Heart right ventricle (tissue), 16 donors: ENCODE measurements at places on chromosomes 5 and 9. TPM values are rescaled to one million over a fixed set of nuclear protein-coding genes. Genes with fewer than 3 reads are reported as not detected.

DNA sequence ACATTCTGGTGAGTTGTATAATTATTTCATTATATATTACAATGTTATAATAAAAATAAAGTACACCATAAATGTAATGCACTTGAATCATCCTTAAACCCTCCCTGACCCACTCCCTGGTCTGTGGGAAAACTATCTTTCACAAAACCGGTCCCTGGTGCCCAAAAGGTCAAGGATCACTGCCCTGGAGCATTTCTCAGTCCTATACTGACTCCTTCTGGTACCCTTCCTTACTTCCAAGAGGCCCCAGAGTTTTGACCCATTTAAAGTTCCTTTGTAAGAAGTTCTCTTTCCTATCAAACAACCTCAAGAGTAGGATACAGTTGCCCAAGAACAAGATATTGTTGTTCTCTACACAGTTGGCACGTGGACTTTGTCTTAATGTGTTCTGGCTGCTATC, 88.9 kb upstream of the TRPM3 start:
- DNase-seq: no peak
- no peak overlapping the region for H3K4me3 ChIP-seq
- H3K4me1 ChIP-seq: no peaks in the 10 kb centered on the region
- no peak overlapping the region for H3K27ac ChIP-seq

DNA sequence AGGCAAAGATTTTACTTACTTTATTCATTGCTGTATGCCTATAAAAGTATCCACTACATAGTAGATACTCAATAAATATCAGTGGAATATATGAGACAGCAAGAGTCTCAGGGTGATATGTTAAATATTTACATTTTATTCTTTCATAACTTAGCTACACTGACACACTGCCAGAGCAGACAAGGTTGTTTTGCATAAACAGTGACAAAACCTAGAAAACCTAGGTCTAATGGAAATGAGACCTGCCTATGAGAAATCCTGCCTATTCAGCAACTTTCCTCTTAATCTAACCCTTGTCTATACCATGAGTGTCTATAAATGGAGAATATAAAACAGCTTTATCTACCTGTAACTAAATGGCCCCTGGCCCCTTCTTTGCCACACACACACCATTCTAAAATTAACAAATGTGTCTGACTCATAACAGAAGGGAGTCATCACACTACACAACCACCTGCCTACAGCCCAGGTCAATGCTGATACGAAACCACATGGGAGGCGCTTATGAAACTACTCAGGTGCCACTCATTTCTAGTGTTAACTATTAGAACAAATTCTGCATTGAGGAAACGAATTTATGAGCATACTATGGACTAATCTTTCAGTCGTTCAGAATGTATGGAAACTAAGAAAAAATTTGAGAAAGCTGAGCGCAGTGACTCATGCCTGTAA, 60.3 kb downstream of the UBAP2 start:
- no peak overlapping the region for H3K27ac ChIP-seq
- no peak overlapping the region for H3K4me3 ChIP-seq
- no peaks in the 10 kb centered on the region for H3K27me3 ChIP-seq
- no peaks in the 10 kb centered on the region for H3K4me1 ChIP-seq
- DNase-seq: no peak
- peaks cover 57% of the 10 kb centered on the region for H3K36me3 ChIP-seq

- H3K27ac ChIP-seq: no peak overlapping the region
- peaks cover 3% of the 10 kb centered on the region for H3K4me1 ChIP-seq
- no peak for DNase-seq
- H3K36me3 ChIP-seq: no peaks in the 10 kb centered on the region
- no peaks in the 10 kb centered on the region for H3K27me3 ChIP-seq
- H3K4me3 ChIP-seq: no peak overlapping the region
Observed at GRCh38 chr5:24643880-24644279, 898 bp downstream of the CDH10 start.

GRCh38 chr5:176396330-176396729, 7.8 kb downstream of the HIGD2A start:
- H3K27ac ChIP-seq: no peak overlapping the region
- no peak overlapping the region for H3K4me3 ChIP-seq
- H3K4me1 ChIP-seq: peaks cover 7% of the 10 kb centered on the region
- no peaks in the 10 kb centered on the region for H3K36me3 ChIP-seq

DNA sequence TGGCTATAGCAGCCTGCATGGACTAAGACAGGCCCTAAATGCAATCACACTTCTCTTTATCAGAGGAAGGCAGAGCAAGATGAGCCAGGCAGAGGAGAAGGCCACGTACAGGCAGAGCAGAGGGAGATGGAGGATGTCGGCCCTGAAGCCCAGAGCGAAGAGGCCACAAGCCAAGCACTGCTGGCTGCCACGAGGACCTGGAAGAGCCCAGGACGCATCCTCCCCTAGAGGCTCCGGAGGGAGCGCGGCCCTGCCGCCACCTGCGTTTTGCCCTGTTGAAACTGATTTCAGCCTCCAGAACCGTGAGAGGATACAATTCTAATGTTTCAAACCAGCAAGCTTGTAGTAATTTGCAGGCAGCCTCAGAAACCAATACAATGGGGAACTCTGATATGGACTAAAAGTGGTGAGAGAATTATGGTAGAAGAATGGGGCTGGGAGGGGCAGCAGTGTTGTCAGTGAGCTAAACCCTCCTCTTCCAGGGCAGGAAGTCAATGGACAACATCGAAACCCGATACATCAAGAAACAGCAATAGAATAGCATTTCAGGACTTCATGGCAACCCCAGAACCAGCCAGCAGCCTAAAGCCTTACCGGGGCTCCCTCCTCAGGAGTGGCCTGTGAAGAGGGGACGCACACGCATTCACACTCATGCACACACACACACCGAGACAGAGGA, 32.6 kb downstream of the ADAMTS2 start:
- DNase-seq: peak; percentile 2
- H3K27ac ChIP-seq: no peak overlapping the region
- no peak overlapping the region for H3K4me3 ChIP-seq
- H3K27me3 ChIP-seq: no peaks in the 10 kb centered on the region

GRCh38 chr5:171610686-171611085, 174.9 kb upstream of the SMIM23 start:
- H3K4me1 ChIP-seq: peaks cover 6% of the 10 kb centered on the region
- no peak overlapping the region for H3K4me3 ChIP-seq
- DNase-seq: no peak
- no peaks in the 10 kb centered on the region for H3K36me3 ChIP-seq

DNA sequence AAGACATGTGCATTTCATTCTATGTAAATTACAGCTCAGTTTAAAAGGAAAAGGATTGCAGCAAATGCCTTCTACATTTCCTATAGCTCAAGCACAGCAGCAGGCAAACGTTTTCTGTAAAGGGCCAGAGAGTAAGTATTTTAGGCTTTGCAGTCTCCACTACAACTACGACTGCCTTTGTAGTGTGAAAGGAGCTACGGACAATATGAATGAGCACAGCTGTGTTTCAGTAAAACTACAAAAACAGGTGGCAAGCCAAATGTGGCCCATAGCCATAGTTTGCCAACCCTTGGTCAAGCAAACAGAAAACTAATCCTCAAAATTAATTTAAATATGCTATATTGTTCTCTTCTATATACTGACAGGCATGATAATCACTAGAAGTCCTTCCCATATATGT, 7.2 kb downstream of the PTBP3 start:
- no peak overlapping the region for H3K27ac ChIP-seq
- no peak overlapping the region for H3K4me3 ChIP-seq
- no peaks in the 10 kb centered on the region for H3K27me3 ChIP-seq
- DNase-seq: no peak
- H3K36me3 ChIP-seq: no peaks in the 10 kb centered on the region

GRCh38 chr5:132406144-132406783, 36.8 kb downstream of the SLC22A5 start:
- no peak overlapping the region for H3K27ac ChIP-seq
- no peak for DNase-seq
- peaks cover 31% of the 10 kb centered on the region for H3K4me1 ChIP-seq
- H3K27me3 ChIP-seq: no peaks in the 10 kb centered on the region

- no peak overlapping the region for H3K4me3 ChIP-seq
- peaks cover 52% of the 10 kb centered on the region for H3K36me3 ChIP-seq
- H3K4me1 ChIP-seq: peaks cover 14% of the 10 kb centered on the region
Observed at GRCh38 chr5:179852993-179853547, 5.5 kb downstream of the MRNIP start.

- no peaks in the 10 kb centered on the region for H3K36me3 ChIP-seq
- no peak for DNase-seq
- no peak overlapping the region for H3K4me3 ChIP-seq
- no peak overlapping the region for H3K27ac ChIP-seq
- no peaks in the 10 kb centered on the region for H3K27me3 ChIP-seq
Observed at GRCh38 chr5:112907166-112907631, 14.8 kb downstream of the REEP5 start.

DNA sequence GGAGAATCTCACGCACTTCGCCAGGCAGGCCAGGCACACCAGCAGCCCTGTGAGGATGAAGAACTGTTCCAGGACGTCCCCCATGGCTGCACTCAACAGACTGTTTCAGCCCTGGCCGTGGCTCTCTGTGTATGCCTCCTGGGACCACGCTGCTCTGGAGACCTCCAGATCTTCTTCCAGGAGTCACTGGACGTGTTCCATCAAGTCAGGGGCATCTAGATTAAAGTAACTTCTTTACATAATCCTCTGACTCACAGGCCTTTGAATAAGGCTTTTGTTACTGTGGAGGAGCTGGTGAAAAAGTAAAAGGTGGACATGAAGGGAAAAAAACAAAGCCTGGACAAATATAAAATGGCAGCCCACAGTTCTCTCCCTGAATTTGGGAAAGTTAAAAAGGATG, at the start of gene HSD17B3:
Gene HSD17B3 (minus strand): TSS at position 156 of the 400 bp plus-strand sequence. CDS start 72 bp downstream, at position 84.
- H3K27ac ChIP-seq: no peak within 1 kb of the TSS
- no peak within 1 kb of the TSS for H3K4me3 ChIP-seq
- H3K36me3 ChIP-seq: no peaks in the 10 kb centered on the region
- H3K27me3 ChIP-seq: no peaks in the 10 kb centered on the region

GRCh38 chr9:71115448-71115975, 5.9 kb downstream of the TRPM3 start:
- no peak for DNase-seq
- H3K4me3 ChIP-seq: no peak overlapping the region
- no peaks in the 10 kb centered on the region for H3K4me1 ChIP-seq
- no peaks in the 10 kb centered on the region for H3K27me3 ChIP-seq

DNA sequence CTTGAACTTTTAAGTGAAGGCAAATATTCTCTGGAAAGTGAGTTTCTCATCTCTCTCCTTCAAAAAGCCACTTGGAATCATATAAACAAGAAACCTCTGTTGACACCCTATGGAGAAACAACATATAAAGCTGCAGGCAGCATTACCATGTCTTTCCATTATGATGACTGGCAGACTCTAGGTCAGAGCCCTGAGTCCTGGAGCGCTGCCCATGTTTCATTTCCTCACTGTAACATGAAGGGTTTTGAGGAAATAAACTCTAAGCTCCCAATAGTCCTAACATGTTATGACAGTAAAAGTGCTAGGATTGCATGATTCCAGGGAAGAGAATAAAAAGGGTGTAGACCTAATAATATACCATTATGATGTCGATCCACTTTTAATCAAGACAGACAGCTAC, 220.6 kb downstream of the CTNND2 start:
- no peaks in the 10 kb centered on the region for H3K36me3 ChIP-seq
- H3K4me3 ChIP-seq: no peak overlapping the region
- DNase-seq: no peak
- H3K27me3 ChIP-seq: no peaks in the 10 kb centered on the region
- no peaks in the 10 kb centered on the region for H3K4me1 ChIP-seq

GRCh38 chr9:2722715-2723114, 5.4 kb downstream of the KCNV2 start:
- H3K27me3 ChIP-seq: no peaks in the 10 kb centered on the region
- no peak for DNase-seq
- H3K27ac ChIP-seq: no peak overlapping the region
- peaks cover 1% of the 10 kb centered on the region for H3K4me1 ChIP-seq
- no peak overlapping the region for H3K4me3 ChIP-seq
- H3K36me3 ChIP-seq: no peaks in the 10 kb centered on the region

DNA sequence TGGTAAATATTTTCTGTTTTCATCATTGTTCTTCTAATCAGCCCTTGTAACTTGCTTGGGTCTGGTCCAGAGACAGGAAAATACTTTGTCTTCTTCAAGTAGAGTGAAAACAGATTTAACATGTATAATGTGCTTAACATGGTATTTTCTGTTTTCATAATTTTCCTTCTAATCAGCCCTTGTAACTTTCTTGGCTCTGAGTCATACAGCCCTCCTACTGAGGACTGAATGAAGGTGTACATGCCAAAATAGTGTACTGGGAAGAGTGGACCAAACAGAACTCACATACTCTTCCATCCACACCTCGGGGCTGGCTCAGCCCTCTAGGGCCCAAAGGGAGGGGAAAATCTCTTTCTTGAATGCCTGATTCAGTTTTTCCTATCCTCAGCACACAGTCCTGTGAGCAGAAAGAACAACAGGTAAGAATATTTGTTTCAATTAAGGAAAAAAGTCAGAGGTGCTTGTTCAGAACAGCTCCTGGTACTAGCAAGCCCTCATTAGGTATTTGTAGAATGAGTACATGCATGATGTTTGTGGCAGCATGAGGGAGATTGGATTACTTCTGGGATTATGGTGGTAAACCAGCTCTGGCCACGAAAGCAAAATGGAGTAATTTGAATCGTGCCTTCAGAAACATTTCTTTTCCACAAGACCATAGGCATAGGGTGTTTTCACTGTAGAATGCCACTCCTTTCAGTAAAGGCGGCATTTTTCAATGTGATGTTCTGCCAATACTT, 24.2 kb upstream of the MACIR start:
- no peak for DNase-seq
- no peaks in the 10 kb centered on the region for H3K4me1 ChIP-seq
- H3K4me3 ChIP-seq: no peak overlapping the region
- no peak overlapping the region for H3K27ac ChIP-seq

DNA sequence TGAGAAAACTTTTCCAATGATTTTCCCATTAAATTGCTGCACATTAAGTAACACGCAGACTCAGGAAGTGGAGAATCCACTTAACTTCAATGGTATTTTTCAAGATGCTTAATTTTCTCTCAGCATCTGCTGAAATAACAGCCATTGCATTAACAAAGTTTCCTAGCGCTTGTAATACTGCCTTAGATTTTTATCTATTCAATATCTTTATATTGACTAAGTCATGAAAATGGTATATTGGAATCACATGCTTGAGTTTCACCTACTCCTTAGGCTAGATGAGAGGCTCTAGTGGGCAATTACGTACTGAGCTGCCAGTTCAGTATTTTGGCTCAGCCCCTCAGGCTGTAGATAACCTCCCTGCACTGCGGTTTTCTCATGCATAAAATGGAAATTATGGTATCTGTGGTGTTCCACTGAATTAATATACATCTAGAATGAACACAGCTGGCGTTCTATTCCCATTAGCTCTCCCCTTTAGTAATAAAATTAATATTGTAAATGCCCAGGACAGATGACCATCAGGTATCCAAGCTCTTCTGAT, 112.9 kb downstream of the MTX3 start:
- H3K4me1 ChIP-seq: peaks cover 23% of the 10 kb centered on the region
- no peaks in the 10 kb centered on the region for H3K27me3 ChIP-seq
- no peaks in the 10 kb centered on the region for H3K36me3 ChIP-seq

GRCh38 chr5:102711525-102712385, 43.4 kb upstream of the PAM start:
- no peaks in the 10 kb centered on the region for H3K36me3 ChIP-seq
- no peak overlapping the region for H3K4me3 ChIP-seq
- no peak for DNase-seq
- H3K27me3 ChIP-seq: no peaks in the 10 kb centered on the region
- H3K27ac ChIP-seq: no peak overlapping the region
- H3K4me1 ChIP-seq: no peaks in the 10 kb centered on the region

Gene PCDHB13
- 3.0 TPM for total RNA-seq

Gene PLPPR1
- not detected for total RNA-seq

Gene NAIP
- 3.9 TPM for total RNA-seq

Gene LCN15
- total RNA-seq: not detected

Gene FAM153A
- 12.4 TPM for total RNA-seq

Gene FGFR4
- total RNA-seq: 1.3 TPM

Gene BAAT
- total RNA-seq: 0.15 TPM

Gene ST8SIA4
- 5.0 TPM for total RNA-seq

Gene BTNL3
- not detected for total RNA-seq

Gene OSTF1
- total RNA-seq: 17.9 TPM
